ENCODE measurements at places on chromosomes 4 and X. TPM values are rescaled to one million over a fixed set of nuclear protein-coding genes. Genes with fewer than 3 reads are reported as not detected.

DNA sequence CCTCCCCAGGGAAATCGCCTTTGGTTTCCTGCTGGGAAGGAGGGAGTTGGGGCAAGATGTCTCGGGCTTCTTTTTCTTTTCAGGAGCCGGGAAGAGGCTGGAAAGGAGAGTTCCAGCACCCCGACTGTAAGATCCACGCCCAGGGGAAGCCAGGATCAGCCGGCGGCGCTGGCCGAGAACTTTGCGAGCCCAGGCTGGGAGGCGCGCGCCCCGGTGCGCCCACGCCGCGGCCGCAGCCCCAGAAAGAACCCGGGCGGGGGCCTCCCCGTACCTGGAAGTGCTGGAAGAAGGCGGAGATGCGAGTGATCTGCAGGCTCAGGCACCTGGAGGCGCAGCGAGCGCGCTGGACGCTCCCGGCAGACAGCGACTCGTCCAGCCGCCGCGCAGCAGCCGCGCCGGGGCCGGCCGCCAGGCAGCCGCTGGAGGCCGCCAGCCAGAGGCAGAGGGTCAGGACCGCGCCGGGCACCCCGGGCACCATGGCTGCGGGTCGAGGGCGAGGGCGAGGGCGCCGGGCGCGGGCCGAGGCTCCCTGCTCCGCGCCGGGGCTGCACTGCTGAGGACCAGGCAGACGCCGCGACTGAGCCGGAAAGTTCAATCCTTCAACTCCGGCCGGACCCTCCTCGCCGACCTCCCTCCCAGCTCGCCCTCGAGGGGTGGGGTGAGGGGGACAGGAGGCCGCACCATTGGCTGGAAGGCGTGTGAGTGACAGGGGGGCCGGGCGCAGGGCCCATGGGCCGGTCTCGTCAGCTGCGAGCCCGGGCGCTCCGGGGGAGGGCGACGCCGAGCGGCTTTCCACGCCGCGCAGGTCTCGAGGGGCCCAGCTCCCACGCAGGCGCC lies at the start of gene ANOS1:
ANOS1 (minus strand) TSS at position 579 of the 837 bp plus-strand sequence; CDS start at position 478, 101 bp downstream.
- DNase-seq, result no peak

DNA sequence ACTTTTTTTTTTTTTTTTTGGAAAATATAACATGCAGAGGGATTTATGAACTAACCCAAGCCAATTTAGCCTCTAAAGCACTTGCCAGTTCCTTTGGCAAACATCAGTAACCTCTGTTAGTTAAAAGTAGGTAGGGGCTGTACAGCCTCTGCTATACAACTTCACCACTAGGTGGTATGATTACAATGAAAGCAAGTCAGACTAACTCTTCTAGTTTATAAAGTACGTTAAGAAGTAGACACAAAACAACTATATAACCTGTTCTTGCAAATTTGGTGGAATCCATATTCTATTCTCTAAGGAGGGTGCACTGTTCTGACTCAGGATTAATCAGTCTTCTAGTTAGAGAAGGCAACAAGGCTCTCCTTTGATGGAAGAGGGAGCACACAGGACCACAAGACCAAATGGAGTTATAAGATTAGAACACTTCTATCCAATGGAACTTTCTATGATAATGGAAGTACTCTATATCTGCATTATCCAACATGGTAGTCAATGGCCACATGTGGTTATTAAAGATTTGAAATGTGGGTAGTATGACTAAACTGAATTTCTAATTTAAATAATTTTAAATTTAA lies 12.8 kb downstream of the AIMP1 start:
- no peak for DNase-seq

- no peak for DNase-seq
Observed at GRCh38 chr4:99875071-99875470, 19.2 kb downstream of the LAMTOR3 start.

- no peak for DNase-seq
Observed at GRCh38 chr4:118076958-118077766, 42.9 kb downstream of the NDST3 start.

DNA sequence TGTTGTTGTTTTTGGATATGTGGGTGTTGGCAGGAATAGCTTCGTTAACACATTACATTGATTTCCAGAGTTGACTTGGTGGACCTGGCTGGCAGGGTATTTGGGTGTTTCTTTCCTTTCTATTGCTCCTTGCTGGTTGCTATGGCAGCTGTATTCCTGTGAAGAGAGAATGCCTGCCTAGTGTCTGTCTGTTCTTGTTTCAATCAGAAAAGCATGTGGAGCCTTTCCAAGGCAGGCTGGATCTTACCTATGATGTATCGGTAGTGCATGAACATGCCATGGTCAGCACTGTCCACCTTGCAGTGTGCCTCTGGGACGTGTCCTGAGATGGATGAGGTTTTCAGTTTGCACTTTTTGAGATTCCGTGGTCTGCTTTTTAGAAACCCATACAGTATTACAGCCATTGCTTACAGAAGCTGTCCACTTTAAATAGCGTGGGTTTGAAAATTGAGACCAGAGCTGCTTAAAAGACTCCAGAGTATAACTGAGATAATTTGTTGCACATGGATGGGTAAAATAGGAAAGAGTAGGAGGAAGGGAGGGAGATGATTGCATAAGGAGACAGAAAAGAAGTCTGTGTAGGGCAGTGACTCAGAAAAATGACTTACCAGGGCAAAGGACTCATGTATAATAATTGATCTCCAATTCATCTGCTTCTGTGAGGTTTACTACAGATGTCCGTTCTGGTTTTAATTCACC lies 20.0 kb upstream of the AADAT start:
- peak; percentile 46 for DNase-seq

DNA sequence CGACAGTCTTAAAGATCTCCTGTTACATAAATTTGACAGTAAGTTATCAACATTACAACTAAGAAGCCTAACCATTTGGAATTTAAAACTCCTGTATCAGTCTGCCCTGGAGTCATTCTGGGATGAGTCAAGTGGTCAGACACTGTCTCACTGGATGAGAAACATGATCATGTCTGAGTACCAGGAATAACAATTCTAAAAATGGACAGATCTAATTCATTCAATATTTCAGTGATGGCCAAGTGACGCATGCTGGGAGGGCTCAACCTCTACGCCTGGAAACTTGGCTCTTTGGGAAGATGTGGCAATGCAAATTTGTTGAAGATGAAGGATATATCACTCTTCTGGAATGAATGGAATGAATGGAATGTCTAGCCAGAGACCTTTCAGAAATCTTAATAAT lies 1427.2 kb downstream of the STIM2 start:
- peak; percentile 100 for DNase-seq

- no peak for DNase-seq
Observed at GRCh38 chrX:38890963-38891362, 89.7 kb downstream of the MID1IP1 start.

DNA sequence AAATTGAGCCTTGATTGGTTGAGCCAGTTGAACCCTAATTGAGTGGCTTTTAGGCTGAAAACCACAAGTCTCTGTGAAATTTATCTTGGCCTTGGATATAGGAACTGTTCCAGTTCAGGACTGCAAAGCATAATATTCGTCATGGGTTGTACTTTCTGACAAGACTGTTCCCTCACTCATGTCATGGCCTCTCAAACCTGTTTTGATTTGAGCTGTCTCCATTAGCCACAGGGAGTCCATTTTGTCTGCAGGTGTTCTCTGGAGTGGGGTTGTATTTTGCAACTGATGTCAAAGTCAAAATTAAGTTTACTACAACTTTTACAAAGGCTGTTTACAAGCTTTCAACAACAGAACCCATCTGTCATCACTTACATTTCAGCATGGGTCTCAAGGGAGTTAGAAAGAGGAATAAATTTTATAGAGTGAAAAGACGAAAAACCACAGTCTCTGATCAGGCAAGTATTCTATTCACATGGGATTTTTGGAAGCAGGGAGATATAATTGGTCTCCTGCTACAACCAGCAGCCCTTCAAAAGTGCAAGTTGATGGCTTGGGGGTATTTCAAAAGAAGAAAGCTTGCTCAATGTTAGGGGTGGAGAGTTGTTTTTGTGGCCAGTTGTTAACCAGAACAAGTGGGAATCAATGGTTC lies 1716.3 kb downstream of the C4orf33 start:
- no peak for DNase-seq

DNA sequence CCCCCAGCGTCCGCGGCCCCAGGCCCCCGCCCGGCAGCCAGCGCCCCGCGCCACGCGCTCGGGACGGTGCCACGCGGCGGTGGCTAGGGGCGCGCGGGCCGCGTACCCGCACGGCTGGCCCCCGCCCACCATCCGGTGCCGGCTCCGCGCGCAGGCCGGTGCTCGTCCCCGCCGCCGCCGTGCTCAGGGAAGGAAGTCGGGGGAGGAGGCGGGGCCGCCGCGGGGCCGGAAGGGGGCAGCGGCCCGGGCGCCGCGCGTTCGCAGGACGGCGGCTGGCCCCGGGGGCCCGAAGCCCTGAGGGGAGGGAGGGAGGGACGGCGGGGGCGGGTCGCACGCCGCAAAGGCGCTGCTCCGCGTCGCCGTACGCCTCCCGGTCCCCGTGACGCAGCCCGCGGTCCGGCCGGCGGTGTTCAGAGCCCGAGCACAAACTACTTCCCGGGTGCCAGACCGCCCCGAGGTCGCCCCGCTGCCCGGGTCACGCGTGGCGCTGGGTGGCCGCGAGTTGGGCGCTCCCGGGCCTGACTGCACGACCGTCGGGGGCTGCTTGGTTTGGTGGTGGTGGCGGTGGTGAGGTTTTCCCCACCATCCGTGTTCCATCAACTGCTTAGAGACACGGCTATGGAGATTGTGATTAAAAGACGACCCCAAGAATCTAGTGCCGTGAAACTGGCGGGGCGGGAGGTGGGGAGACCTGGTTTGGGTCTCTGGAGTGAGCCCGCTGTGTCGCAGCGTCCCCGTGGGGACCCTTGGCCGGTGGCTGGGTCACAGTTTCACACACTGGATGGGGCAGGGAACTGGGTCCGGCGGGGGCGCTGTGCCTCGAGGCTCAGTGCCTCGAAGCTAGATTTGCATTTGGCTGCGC lies at the start of gene DCTD:
DCTD (minus strand) TSS at position 205 of the 862 bp plus-strand sequence. CDS start 1,818 bp downstream, outside the sequence.
- no peak for DNase-seq

DNA sequence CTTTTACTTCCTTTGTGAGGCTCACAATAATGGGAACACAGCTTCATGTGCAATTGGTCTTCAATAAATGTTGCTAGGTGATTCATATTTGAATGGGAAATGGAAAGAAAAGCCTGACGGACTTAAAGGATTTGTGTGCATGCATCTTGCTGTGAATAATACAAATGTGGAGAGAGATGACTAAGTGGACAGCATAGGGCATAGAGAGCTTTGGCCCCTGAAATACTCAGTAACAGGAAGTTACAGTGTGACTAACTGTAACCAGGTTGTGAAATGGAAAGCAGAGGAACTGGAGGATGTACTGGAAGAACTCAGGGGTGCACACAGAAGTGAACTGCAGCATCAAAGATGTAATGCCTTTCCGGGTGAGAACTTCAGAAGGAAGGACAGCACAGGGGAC lies 206.7 kb downstream of the MGST2 start:
- DNase-seq, result peak; percentile 96

- DNase-seq, result no peak
Observed at GRCh38 chrX:48834383-48834709, 1.1 kb downstream of the PCSK1N start.

GRCh38 chrX:1164322-1165288 lies 47.8 kb downstream of the CRLF2 start:
- DNase-seq, result no peak

- peak; percentile 31 for DNase-seq
Observed at GRCh38 chr4:23279377-23279986, 586.7 kb downstream of the GBA3 start.

GRCh38 chrX:148024425-148025148 lies 43.5 kb downstream of the FMR1NB start:
- DNase-seq, result no peak

GRCh38 chrX:37347420-37347819 lies 1.7 kb upstream of the PRRG1 start:
- DNase-seq, result peak; percentile 5

GRCh38 chr4:74447636-74448233 lies 2.8 kb downstream of the AREG start:
- DNase-seq, result no peak

- DNase-seq, result peak; percentile 42
Observed at GRCh38 chrX:138765051-138765450, 53.5 kb upstream of the FGF13 start.

DNA sequence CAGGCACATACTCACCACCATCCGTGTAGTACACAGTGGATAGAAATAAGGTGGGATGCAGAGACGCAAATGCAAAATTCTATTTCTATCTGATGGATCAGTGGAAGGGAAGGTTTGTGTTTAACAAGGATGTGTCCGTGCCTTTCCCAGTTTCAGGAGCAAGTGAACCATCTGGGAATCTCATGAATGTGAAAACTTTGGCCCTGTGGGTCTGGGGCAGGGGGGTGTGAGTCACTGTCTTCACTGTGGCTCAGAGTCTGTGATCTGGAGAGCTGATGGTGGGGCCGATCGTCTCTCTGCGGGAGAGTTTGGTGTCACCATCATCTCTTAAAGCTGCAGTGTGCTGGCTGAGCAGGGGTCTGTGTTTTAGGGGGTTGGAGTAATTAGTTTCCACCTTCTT lies 179.3 kb upstream of the STS start:
- DNase-seq, result no peak

DNA sequence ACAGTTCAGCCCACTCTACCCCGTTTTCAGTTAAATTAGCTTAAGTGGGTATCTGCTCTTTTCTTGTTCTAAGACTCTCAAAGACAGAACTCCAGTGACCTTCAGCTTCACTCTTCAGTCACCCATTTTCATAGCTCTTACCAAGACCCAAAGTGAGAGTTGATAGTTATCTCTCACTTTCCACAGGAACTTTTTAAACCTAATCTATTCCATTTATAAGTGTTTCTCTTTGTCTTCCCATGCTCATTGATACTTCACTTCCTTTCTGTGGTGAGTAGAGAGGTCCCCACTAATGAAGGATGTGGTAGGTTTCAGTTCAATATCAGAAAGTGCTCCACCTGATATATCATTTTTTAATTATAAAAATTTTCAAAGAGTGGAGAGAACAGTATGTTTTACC lies 33.4 kb downstream of the COX18 start:
- no peak for DNase-seq

- no peak for DNase-seq
Observed at GRCh38 chr4:79684516-79684915, 276.5 kb upstream of the GK2 start.

- no peak for DNase-seq
Observed at GRCh38 chr4:148893095-148893494, 450.9 kb upstream of the NR3C2 start.

DNA sequence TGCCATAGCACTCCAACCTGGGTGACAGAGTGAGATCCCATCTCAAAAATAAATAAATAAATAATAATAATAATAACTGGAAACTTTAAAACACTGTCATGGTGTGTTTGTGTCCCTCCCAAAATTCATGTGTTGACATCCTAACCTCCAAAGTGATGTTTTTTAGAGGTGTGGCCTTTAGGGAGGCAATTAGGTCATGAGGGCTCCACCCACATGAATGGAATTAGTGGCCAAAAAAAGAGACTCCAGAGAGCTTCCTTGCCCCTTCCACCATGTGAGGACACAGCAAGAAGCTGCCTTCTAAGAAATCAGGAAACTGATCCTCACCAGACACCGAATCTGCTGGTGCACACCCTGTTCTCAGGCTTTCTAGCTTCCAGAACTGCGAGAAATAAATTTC lies 23.8 kb upstream of the RAPGEF2 start:
- no peak for DNase-seq

The PIM2 gene
- 9.5 TPM for total RNA-seq

The CSN1S1 gene
- not detected for total RNA-seq

The PF4V1 gene
- not detected for total RNA-seq

The ODAPH gene
- total RNA-seq, result 0.53 TPM

The HAND2 gene
- total RNA-seq, result not detected

The KDR gene
- total RNA-seq, result not detected

All from foreskin keratinocyte (primary cell).